ENCODE measurements at places on chromosomes 7 and 10. TPM values are rescaled to one million over a fixed set of nuclear protein-coding genes. Genes with fewer than 3 reads are reported as not detected.

The GPR22 gene
- total RNA-seq = not detected

The PNLIPRP3 gene
- total RNA-seq = not detected

The LRRC18 gene
- not detected for total RNA-seq

The RBP4 gene
- 0.59 TPM for total RNA-seq

The GIMAP1 gene
- total RNA-seq = 0.03 TPM

The TMEM270 gene
- total RNA-seq = not detected

The NKX2-3 gene
- not detected for total RNA-seq

The LRRN3 gene
- 7.4 TPM for total RNA-seq

The ESYT2 gene
- 139 TPM for total RNA-seq

The ACTR1A gene
- total RNA-seq = 167 TPM

The HOXA10 gene
- not detected for total RNA-seq

The SLC26A3 gene
- total RNA-seq = not detected

The SPAG6 gene
- total RNA-seq = not detected

The ZPBP gene
- not detected for total RNA-seq

The TFR2 gene
- total RNA-seq = 1.9 TPM

The EPO gene
- not detected for total RNA-seq

The NKX1-2 gene
- total RNA-seq = not detected

The LFNG gene
- total RNA-seq = 19.7 TPM

The PON1 gene
- not detected for total RNA-seq

The KEL gene
- total RNA-seq = not detected

The DHTKD1 gene
- total RNA-seq = 12.9 TPM
